ENCODE measurements at places on chromosomes 7 and 10.

DNA sequence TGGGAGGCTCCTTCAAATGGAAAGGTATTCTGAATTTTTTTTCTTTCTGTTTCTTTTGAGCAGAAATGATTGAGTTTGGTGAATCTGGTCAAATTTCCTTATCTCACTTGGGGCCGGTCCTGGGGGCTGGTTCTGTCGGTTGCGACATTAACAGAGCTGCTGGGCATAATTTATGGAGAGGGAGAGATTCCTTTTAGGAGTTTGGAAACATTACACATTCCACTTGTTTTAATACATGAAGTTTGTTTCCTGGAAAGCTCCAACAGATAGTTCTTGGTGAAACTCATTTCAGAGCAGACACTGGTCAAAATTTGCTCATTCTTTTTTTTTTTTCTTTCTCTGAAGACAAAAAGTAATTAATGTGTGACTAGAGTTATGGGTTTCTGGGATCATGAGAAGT, 129.9 kb downstream of the ABCA13 start:
- DNase-seq, result no peak

- DNase-seq, result no peak
Observed at GRCh38 chr10:77606751-77607150, 30.9 kb downstream of the KCNMA1 start.

- DNase-seq, result no peak
Observed at GRCh38 chr10:49330127-49330665, 31.2 kb downstream of the C10orf71 start.

- DNase-seq, result no peak
Observed at GRCh38 chr10:20354166-20354565, 537.9 kb downstream of the PLXDC2 start.

DNA sequence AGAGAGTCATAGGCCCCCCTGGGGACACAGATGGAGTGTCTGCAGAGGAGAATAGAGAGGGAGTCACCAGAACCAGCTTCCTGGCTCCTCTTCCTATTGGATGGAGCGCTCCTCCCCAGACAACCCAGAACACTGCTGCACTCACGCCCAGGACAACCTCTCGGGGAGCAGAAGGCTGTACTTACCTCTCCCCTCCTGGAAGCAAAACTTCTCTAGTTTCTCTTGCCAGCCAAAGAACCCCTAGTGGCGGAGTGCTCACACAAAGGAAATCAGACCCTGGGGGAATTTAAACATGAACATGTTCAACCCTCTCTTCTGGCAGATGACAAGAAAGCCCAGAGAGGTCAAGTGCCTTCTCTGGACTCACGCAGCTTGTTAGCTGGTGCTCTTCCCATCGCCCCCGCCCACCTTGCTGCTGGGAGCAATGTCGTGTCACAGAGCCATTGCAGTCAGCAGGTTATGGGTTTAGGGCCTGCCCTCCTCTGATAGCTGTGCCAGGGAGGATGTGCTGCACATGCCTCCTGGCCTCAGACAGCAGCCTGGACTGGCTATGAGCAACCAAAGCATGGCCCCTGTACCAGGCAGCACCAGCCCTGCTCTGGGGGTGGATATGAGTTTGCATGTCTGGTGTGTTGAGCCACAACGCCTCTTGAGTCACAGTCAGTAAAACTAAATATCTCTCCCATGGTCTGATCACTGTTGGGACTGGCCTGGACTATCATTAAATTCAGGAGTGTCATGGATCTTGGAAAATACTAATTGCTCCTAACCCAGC, 84.4 kb downstream of the SLIT1 start:
- no peak for DNase-seq
